ENCODE measurements at places on chromosomes 7 and 10. TPM values are rescaled to one million over a fixed set of nuclear protein-coding genes. Genes with fewer than 3 reads are reported as not detected.

ZNF485 gene
- 5.0 TPM for total RNA-seq

FGFR2 gene
- total RNA-seq, result 86.9 TPM

KLF14 gene
- not detected for total RNA-seq

ECHDC3 gene
- 6.9 TPM for total RNA-seq

GPR26 gene
- total RNA-seq, result not detected

SLC13A1 gene
- not detected for total RNA-seq

MUC12 gene
- total RNA-seq, result under 0.01 TPM
